ENCODE measurements at places on chromosomes 13 and 19.

GRCh38 chr19:1812426-1813191, 533 bp upstream of the ATP8B3 start:
- peak; percentile 93 for DNase-seq

- no peak for DNase-seq
Measured at GRCh38 chr13:50887151-50887550, 22.4 kb upstream of the RNASEH2B start.

DNA sequence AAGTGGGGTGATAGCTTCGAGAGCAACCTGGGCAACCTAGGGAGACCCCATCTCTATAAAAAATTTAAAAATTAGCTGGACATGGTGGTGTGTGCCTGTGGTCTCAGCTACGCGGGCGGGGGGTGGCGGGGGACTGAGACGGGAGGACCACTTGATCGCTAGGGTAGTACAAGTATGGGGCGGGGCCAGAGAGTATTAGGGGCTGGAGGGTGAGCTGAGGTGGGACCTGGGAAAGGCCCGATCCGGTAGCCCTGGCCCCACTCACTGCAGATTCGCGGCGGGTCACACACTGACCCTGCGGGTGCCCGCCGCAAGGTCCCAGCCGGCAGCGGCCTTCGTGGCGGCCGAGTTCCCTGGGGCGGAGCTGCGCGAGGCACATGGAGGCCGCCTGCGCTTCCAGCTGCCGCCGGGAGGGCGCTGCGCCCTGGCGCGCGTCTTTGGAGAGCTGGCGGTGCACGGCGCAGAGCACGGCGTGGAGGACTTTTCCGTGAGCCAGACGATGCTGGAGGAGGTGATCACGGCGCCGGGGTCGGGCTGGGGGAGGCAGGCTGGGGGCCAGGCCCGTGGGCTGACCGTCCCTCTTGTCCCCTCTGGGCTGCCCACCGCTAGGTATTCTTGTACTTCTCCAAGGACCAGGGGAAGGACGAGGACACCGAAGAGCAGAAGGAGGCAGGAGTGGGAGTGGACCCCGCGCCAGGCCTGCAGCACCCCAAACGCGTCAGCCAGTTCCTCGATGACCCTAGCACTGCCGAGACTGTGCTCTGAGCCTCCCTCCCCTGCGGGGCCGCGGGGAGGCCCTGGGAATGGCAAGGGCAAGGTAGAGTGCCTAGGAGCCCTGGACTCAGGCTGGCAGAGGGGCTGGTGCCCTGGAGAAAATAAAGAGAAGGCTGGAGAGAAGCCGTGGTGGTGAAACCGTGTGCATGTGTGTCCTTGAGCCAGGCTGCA, 2.0 kb upstream of the ARHGAP45 start:
- DNase-seq, result peak; percentile 78

- peak; percentile 54 for DNase-seq
Measured at GRCh38 chr19:926589-927350, 935 bp downstream of the ARID3A start.

- DNase-seq, result peak; percentile 17
Measured at GRCh38 chr13:95296326-95296925, 4.8 kb downstream of the ABCC4 start.

GRCh38 chr13:45441633-45442032, 23.1 kb upstream of the COG3 start:
- no peak for DNase-seq

DNA sequence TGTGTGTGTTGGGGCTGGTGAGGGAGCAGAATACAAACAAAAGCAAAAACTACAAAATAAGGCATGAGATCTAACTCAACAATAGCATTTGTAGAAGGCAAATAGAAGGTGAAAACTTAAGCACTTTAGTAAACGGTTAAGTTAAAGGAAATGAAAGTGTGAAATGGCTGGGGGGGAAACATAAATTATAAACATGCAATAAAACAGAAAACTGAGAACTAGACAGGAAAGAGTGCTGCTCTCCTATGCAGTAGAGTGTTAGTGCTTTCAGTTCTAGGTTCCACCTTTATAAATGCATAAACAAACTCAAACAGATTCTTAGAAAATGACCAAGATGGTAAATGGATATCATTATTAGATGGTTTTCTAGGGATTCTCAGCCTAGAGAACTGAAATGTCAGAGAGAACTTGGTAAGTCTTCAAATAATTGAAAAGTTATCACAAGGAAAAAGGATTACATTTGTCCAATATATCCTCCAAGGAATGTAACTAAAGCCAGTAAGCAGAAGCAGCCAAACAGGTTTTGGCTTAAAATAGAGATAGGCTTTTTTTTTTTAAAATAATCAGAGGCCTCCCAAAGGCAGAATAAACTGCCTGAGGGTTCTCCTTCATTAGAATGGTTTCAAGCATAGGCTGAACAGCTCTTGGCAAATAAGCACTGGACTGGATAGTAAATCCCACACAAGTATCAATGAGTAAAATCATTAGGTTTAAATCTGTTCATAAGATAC, 23.3 kb downstream of the RBM26 start:
- no peak for DNase-seq

DNA sequence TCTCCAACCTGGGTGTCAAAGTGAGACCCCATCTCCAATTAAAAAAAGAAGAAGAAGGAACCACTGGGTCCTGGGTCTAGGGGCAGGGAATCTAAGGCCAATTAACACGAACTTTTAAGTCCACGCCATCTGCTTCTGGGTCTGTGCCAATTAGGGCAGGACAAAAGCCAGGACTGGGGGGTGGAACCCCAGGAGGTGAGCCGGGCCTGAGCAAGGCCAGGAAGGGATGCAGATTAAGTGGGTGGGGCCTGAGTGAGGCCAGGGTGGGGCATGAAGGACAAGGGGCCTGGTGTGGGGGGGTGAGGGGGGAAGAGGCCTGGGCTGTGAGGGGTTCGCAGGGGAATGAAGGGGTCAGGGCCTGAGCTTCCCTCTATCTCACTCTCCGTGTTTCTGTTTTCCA, 26.3 kb upstream of the ZNF83 start:
- no peak for DNase-seq

GRCh38 chr19:55467236-55468053, 2.9 kb upstream of the C19orf85 start:
- DNase-seq, result peak; percentile 69

- DNase-seq, result no peak
Measured at GRCh38 chr13:20814224-20814910, 40.6 kb upstream of the EEF1AKMT1 start.

GRCh38 chr13:34290661-34291060, 472.7 kb downstream of the RFC3 start:
- no peak for DNase-seq

GRCh38 chr13:42574435-42575311, 721 bp downstream of the TNFSF11 start:
- DNase-seq, result peak; percentile 14

DNA sequence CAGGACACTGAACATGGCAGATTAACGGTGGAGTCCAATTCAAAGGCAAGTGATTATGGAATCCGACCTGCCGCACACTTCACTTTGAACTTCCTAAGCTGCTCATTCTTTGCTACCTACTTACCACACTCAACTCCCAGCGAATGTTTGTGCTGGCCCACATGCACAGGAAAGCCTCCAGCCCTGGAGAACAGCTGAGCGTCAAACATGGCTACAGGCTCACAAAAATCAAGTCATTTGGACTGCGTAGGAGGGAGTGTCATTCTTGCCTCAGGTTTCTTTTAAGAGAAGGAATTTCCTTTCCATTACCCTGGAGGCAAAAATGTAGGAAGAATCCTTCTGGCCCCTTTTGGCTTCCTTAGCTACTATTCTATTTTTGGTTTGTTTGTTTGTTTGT, 41.3 kb upstream of the IPO5 start:
- DNase-seq, result no peak

- DNase-seq, result no peak
Measured at GRCh38 chr19:3225169-3225485, 666 bp downstream of the CELF5 start.

DNA sequence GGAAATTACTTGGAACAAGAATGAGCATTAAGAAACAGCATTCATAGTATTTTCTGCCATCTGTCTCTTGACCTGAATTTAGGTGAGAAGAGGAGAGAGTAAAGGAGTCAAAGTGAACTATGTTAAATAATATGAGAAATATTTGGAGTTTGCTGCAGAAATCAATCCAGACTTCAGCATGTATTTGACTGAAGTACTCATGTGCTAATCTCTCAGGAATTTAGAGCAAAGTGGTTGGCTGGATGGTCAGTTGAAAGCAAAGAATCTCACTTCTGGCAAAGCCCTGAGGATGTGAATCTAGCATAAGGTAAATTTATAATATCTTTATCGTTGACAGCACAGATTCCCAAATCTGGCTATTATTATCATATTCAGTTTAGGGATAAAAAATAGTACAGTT, 394.3 kb downstream of the PCDH17 start:
- no peak for DNase-seq

GRCh38 chr19:4101496-4101770, 22.5 kb downstream of the MAP2K2 start:
- no peak for DNase-seq

DNA sequence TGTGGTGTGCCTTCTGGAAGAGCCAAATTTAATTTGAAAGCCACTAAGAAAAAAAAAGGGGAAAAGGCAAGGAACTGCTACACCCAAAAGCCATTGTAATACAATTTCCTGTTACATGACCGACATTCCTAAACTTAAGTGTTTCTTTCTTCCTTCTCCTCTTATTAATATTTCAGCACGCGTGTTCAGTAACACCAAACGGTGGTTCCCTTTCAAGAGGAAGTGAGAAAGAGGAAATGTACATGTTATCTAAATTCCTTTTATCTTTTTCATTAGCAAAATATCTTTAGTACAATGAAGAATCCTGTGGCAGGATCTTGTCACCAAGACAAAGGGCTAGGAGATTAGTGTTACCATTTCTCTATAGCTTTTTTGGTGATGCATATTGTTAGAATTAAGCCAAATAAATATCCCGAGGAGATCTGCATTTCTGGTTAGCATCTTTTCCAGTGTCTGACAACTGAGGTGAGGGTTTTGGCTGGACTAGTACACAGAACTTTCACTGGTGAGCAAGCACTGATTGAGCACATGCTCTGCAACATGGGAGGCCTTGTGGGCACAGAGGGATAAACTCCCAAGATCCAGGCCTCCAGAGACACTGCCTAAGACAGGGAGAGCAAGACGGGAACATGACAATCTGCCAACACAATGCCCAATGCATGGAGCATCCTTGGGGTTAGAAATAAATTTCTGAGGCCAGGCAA, 22.1 kb downstream of the LATS2 start:
- DNase-seq, result no peak

DNA sequence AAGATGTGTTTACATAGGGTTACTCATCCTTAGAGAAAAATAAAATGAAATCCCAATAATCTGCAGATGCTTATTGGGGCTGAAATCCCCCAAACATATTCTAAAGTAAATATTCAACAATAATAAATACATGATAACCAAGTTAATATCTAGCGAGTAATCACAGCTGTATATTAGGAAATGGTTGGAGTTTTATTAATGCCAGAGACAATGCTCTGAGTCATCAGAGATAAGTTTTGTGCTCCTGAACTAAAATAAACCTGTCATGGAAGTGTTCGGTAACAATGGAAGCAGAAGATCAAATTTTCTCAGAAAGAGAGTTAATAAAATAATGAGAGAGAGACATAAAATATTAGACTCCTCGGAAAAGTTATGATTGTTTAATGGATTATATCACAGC, 31.4 kb downstream of the FLT1 start:
- no peak for DNase-seq

GRCh38 chr13:73702419-73703071, 431.7 kb downstream of the KLF12 start:
- peak; percentile 60 for DNase-seq

DNA sequence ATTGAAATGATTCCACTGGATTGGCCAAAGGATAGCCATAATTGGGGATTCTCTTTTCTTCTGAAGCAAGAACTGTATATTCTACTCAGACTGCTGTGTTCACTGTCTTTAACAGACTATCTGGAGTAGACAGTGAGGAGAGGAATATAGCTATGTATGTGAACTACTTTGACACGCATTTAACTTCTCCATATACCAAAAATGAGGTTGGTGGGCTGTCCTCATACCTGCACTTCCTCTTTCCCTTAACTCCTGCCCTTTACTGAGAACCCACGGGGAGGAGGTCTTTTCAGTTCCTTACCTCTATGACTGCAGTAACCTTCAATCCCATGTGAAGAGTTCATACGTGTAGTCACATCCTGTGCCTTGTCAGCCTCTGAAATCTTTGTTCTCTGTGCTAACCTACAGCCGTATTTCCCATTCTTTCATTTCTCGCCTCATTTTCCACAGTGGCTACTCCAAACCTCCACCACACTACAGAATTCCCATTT, 305.8 kb downstream of the MTUS2 start:
- peak; percentile 18 for DNase-seq

GRCh38 chr13:100273138-100273537, 184.2 kb downstream of the PCCA start:
- no peak for DNase-seq

DNA sequence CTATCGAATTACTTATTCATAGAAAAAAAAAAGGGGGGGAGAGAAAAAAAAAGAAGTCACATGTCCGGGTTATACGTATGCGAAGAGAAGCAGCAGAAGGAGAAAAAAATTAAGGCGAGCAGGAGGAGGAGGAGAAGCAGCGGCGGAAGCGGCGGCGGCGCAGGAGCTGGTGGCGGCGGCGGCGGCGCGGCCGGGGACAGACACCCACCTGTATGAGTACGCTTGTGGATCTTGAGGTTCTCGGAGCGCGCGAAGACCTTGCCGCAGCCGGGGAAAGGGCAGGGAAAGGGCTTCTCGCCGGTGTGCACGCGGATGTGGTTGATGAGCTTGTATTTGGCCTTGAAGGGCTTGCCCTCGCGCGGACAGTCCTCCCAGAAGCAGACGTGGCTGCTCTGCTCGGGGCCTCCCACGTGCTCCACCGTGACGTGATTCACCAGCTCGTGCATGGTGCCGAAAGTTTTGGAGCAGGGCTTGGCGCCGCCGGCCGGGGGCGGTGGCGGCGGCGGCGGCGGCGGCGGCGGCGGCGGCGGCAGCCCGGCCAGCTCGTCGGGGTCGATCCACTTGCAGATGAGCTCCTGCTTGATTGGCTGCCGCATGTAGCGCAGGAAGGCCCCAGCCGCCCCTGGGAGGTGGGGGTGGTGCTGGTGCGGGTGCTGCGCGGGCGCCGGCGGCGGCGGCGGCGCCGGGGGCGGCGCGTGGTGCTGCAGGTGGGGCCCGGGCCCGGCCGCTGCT, 1.5 kb downstream of the ZIC5 start:
- DNase-seq, result no peak

DNA sequence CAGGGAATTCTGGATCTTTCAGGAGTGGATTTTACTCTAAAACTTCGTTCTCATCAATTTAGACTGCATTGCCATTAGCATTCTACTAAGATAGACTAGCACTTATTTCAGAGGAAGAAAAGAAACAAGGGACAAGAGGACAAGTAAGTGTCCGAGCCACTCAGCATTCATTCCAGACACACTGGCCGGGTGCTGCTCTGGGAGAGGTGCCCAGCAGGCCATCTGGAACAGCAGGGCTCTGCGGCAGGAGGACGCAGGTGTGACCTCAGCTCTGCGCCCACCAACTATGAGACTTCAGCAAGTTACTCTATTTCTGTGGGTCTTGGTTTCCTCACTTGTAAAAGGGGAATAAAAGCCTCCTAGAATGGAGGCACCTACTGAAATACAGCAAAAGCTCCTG, 4.2 kb downstream of the EPS15L1 start:
- no peak for DNase-seq

- peak; percentile 84 for DNase-seq
Measured at GRCh38 chr19:55678121-55678671, 3.2 kb downstream of the EPN1 start.
